ENCODE measurements at places on chromosomes 7 and 10.
A peak's percentile ranks its signal among the peaks of the same experiment; 100 is the strongest.

DNA sequence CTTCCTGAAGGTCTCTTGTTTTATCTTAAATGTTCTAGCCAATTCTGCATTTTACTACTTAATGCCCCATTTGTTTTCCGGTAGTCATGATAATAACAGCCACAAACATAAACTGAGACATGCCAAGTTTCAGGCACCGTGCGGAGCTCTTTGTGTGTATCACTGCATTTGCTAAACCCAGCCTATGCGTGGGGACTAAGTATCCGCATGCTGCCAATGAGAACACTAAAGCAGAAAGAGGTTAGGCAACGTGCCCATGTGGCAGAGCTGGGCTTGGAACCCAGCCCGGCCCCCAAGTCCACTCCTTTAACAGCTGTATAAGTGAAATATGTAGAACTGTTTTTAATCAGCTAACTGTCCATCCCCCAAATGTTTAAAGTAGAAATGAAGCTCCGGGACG is 54.1 kb downstream of the SLIT1 start:
- no peak for DNase-seq

- no peak for DNase-seq
Measured at GRCh38 chr7:158987691-158988090, 131.3 kb downstream of the DYNC2I1 start.

DNA sequence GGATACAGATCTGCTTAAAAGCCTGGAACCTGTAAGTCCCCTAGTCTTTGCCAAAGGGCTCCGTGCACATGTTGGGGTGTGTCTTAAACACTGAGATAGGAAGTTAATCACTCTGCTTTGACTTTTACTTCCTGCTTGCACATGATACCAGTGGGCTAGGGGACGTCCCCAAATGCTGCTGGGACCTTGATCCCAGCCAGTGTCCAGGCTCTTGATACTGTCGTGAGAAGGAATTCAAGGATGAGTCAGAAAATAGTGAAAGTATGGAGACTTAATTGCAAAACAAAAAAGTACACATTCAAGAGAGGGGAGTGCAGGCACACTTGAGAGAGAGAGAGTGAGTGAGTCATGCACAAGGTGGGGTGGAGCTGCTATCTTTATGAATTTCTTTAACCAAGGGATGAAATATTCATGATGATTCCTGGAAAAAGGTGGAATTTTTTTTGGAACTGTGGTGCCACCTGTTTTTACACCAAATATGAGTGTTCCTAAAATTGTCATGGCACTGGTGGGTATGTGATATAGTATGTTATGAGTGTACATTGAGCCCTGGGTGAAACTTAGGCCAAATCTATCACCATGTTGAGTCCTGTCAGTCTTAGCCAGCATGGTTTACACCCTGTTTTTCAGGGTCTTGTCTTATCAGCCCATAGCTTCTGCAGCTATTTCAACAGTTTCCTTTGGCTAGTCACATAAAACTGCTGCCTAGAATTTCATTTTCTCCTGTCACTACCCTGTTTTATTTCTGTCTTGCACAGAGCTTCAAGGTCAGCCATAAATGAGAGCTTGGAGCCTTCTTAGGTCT is 88.3 kb upstream of the CYP26C1 start:
- no peak for DNase-seq

- no peak for DNase-seq
Measured at GRCh38 chr7:92496876-92497275, 19.1 kb upstream of the ERVW-1 start.

DNA sequence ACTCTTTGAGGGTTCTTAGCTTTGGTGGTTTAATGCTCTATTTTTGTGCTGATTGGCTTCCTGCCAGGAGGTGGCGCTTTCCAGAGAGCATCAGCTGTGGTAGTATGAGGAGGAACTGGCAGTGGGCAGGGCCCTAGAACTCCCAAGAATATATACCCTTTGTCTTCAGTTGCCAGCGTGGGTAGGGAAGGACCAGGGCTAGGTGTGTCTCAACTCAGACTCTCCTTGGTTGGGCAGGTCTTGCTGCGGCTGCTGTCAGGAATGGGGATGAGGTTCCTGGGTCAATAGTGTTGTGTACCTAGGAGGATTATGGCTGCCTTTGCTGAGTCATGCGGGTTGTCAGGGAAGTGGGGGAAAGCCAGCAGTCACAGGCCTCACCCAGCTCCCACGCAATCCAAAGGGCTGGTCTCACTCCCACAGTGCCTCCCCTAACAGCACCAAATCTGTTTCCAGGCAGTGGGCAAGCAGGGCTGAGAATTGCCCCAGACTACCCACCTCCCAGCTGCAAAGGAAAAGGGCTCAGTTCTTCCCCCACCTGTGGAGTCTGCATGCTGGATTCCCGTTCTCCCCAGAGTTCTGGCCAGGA is 191.5 kb downstream of the PHTF2 start:
- no peak for DNase-seq

- DNase-seq = no peak
Measured at GRCh38 chr10:73803680-73804286, 7.6 kb downstream of the NDST2 start.

DNA sequence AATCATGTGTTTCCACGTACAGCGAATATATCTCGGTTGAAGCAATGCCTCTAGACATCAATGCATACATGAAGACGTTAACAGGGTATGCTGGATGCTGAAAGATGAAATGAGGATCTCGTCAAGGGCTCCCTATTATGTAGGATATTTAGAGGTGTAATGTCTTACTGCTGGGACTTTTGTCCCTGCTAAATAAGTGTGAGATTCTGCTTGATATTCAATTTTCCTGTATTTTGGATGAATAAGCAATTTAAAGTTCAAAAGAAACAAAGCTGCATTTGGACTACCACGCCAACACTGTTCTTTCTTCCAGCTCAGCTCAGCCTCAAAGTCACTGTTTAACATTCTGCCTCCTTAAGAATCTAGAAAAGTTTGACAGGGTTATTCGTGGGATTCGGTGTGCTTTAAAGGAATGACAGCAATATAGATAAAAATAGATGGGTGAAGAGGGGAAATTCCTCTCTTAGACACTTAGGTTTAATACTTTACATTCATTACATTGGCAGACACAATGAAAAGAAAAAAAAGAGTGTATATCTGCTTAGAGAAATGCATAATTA is 110.1 kb upstream of the RHEB start:
- DNase-seq = no peak

GRCh38 chr10:133388973-133389818 is 4.8 kb upstream of the MTG1 start:
- no peak for DNase-seq

GRCh38 chr7:129950191-129950932 is 2.4 kb downstream of the UBE2H start:
- no peak for DNase-seq

DNA sequence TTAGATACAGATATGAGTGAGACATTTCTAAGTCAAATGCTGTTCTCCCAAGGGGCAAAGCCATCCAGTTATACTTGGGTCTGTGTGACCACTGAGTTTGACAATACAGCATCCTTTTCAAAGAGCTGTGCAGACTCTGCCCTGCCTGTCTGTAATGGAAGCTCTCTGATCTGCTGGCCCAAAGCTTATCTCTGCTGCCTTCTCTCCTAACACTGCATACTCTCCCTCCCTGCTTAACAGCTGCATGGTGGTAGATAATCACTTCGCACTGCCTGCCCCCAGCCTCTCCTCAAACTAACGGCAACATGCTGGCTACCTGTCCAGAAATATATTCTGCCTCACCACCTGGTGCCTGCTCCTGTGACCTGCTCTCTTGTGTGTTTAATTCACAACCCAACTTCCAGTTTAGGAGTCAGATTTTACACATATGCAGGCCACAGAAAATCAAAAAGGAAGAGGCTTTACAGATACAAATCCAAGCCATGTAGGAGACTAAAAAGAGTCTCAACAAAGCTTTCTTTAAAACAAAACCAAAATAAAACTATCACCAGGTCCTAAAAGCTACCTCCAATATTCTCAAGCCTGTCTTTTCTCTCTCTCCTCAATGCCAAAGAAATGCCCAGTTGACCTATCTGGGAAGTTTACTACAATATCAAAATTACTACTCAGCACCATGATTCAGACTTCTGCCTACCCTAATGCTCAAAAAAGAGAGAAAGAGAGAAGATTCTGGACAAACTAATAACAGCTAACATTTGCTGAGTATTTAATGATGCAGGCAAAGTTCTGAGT is 145.6 kb downstream of the RELN start:
- DNase-seq = no peak

DNA sequence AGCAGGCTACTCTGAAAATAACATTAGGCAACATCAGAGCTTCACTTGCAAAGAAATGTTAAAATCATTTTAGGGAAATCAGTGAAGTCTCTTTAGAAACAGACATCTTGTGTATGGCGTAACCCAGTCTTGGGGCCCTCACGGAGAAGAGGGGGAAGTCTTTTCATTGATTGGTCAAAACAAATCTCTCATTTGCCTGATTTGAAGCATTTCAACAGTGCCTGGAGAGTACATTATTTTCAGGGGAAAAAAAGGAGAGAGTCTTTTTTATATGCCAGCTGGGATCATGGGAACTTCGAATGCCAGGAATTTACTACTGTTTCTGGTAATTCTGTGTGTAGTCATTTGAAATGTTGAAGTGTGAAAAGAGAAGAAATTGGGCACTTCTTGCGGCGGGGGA is 471.4 kb downstream of the PLXDC2 start:
- DNase-seq = no peak

- no peak for DNase-seq
Measured at GRCh38 chr10:95035332-95036295, 33.7 kb downstream of the CYP2C8 start.

DNA sequence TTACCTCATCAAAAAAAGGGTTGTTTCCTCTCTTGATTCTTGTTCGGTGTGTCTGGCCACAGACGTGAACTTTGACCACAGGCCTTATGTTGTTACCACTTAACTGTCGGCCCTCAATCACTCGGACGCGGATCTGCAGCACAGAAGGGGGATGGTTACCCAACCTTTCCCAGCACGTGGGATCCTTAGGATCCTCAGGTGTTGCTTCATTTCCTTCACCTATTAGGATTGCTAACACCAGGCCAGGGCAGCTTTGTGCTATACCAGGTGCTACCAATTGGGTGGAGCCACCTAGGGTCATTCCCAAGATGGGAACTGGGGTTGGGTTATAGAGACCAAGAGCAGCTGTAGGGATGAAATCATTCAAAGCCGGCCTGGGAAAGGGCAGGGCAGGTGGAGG is 73.4 kb downstream of the MYOF start:
- DNase-seq = no peak

GRCh38 chr10:96333101-96333500 is 25.7 kb downstream of the OPALIN start:
- DNase-seq = no peak

- no peak for DNase-seq
Measured at GRCh38 chr10:119420950-119421875, 121.3 kb downstream of the RGS10 start.

GRCh38 chr10:58091886-58092285 is 175.8 kb downstream of the IPMK start:
- no peak for DNase-seq

GRCh38 chr7:156380261-156380660 is 260.3 kb upstream of the RNF32 start:
- no peak for DNase-seq

DNA sequence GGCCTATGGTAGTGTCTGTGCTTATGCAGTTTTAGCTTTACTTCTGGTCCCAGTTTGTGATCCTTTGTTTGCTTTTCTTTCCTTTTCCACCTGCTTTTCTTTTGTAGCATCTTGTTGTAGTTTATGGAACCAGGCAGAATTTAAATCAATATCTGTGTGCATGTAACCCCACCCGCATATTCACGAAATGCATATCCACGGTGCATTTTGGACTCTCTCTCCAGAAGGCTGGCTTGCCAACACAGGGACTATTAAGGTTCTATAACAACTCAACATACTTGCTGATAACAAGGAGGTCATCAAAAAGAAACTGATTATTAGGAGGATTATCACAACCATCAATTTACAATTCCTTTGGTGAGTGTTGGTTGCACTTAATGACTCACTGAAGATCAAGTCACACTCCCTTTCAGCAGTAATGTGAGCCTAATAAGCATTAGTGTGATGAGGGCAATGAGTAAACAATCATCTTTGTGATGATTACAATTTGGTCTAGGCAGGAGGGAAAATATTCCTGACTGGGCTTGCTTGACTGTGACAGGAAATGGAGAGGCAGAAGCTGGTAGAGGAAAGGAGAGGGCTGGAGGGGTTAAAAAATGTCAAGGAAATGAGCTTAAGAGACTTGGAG is 378.6 kb downstream of the REEP3 start:
- no peak for DNase-seq

- DNase-seq = no peak
Measured at GRCh38 chr7:66627151-66627681, 1.5 kb upstream of the KCTD7 start.

DNA sequence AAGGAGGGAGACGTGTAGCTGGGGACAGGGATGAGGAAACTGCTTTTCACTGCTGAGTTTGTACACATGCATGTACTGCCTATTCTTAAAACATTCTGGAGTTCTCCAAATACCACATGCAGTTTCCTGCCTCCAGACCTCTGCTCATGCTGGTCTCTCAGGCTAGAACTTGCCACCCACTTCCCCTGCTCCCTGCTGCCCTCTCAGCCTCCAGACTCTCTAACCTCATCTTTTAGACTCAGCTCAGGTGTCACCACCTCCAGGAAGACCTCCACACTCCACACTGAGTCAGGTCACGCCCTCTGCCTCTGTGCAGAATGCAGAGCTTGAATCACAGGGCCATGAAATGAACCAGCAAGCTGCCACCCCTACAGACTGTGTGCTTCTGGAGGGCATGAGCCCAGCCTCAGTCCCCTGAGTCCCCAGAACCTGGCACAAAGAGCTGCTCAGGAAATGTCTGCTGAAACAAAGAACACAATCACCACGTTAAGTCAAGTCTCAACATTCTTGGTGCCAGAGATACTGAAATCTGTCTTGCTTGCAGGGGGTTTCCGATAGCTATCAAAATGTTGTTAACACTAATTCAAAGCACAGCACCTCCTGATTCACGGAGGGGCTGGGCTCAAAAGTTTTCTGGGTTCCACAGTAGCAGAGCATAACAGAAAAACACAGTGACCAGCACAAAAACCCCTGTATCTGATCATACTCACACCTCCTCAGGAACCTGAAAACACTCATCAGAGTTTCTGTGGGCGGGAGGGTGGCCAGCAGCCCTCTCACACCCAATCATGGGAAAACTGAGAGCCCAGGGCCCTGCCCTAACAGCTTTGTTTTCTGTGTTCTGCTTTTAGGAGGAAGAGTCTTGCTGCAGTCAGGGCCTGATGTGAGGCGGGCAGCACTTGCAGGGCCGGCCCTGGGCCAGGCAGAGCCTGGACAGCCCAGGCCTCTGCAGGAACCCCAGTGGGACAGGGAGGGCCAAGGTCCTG is 21.1 kb downstream of the FAM53B start:
- peak; percentile 46 for DNase-seq

- no peak for DNase-seq
Measured at GRCh38 chr10:87578842-87579401, 74.2 kb downstream of the MINPP1 start.

GRCh38 chr10:111877258-111877657 is 306.3 kb downstream of the GPAM start:
- no peak for DNase-seq

- DNase-seq = no peak
Measured at GRCh38 chr10:19828278-19829049, 12.2 kb downstream of the PLXDC2 start.

- peak; percentile 80 for DNase-seq
Measured at GRCh38 chr10:69515699-69516259, 57.4 kb downstream of the NEUROG3 start.

Measured in activated CD8-positive, alpha-beta memory T cell treated with anti-CD3 and anti-CD28 coated beads, Interleukin-2, amount 50 U/mL, for 4 hours (primary cell).